ENCODE measurements at places on chromosomes 6 and 20. TPM values are rescaled to one million over a fixed set of nuclear protein-coding genes. Genes with fewer than 3 reads are reported as not detected.

RNF8 gene
- 26.0 TPM for total RNA-seq

IL17A gene
- total RNA-seq = not detected

SCUBE3 gene
- not detected for total RNA-seq

TMEM217 gene
- 1.6 TPM for total RNA-seq

PAK5 gene
- not detected for total RNA-seq

SERAC1 gene
- total RNA-seq = 4.7 TPM

PEX7 gene
- 5.4 TPM for total RNA-seq

SCAND1 gene
- total RNA-seq = 56.2 TPM

DNA sequence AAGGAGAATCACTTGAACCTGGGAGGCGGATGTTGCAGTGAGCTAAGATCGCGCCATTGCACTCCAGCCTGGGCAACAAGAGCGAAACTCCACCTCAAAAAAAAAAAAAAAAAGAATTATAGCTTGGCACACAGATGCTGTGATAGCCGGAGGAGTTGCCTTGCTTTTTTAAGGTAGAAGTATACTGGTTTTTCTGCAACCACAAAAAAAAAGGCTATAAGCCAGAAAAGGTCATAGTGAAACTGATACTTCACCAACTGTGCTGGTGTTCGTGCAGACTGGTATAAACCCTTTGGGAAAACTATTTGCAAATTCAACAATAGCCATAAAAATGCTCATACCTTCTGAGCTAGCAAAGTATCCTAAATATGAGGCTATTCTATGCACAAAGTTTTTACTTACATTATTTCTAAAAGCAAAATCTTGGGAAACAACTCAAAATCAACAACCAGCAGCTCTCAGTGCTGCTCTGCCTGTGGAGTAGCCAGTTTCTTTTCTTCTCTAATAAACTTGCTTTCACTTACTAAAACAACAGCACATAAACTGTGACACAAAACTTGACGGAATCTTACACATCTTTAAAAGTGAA is 44.0 kb downstream of the B4GALT5 start:
- no peak for DNase-seq
- H3K4me1 ChIP-seq = peaks cover 41% of the 10 kb centered on the region
- peak overlapping the region; percentile 10 for H3K4me3 ChIP-seq
- no peaks in the 10 kb centered on the region for H3K36me3 ChIP-seq
- H3K27me3 ChIP-seq = no peaks in the 10 kb centered on the region

GRCh38 chr20:63898882-63899558 is 4.1 kb downstream of the DNAJC5 start:
- no peaks in the 10 kb centered on the region for H3K27me3 ChIP-seq
- peak overlapping the region; percentile 60 for H3K27ac ChIP-seq
- peaks cover 51% of the 10 kb centered on the region for H3K4me1 ChIP-seq
- no peak for DNase-seq
- H3K36me3 ChIP-seq = no peaks in the 10 kb centered on the region
- no peak overlapping the region for H3K4me3 ChIP-seq

DNA sequence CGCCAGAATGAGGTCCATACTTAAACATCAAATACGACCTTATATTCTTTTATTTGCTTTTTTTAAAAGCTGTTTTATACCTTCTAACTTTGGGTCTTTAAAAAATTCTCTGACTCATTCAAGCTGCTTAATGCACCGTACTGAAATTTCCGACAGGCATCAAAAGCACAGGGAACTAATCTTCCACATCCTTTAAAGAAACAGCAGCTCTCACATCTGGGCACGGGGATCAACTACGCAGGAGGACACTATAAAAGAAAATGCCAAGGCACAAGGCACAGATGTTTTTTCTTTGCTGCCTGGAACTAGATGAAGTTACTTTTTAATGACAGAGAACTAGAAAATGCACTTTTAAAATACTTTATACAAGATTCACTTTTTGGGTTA is 112.4 kb upstream of the ARG1 start:
- no peak overlapping the region for H3K4me3 ChIP-seq
- DNase-seq = no peak
- H3K36me3 ChIP-seq = no peaks in the 10 kb centered on the region

DNA sequence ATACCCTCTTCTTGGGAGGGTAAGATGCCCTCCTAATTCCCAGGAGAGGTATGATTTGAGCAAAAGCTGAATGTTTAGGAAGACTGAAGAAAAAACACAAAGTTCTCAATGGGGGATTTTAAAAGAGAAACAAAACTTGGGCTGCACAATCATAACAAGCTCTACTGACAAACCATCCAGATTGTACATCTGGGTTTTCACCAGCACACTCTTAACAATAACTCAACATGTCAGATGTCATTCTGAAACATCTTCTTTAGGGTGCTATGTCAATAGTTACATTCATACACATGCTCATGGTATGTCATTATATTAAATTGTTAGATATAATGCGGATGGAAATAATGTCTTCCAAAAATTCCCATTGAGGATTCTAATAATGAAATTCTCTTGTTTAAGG is 95.1 kb downstream of the ASCC3 start:
- no peak for DNase-seq
- H3K27ac ChIP-seq = no peak overlapping the region
- no peaks in the 10 kb centered on the region for H3K4me1 ChIP-seq
- no peaks in the 10 kb centered on the region for H3K36me3 ChIP-seq
- no peaks in the 10 kb centered on the region for H3K27me3 ChIP-seq
- H3K4me3 ChIP-seq = no peak overlapping the region

DNA sequence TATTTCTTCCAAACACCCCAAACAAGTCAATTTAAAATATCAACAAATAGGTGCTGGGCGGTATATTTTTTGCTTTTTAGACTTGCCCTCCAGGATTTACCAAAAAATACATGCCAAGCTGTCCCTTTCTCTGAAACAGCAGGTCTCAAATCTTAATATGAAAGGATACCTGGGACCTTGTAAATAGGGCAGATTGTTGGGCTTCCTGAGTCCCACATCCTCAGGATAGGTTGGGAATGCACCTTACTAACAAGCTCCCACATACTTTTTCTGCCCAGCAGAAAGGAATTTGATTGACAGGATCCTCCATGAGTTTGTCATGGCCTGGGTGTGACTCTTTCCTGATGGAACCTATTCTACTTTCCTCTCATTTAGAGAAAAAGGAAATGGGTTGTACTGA is 4.9 kb upstream of the SLC24A3 start:
- peaks cover 3% of the 10 kb centered on the region for H3K27me3 ChIP-seq
- H3K4me1 ChIP-seq = no peaks in the 10 kb centered on the region
- no peak for DNase-seq
- H3K27ac ChIP-seq = no peak overlapping the region
- no peaks in the 10 kb centered on the region for H3K36me3 ChIP-seq
- H3K4me3 ChIP-seq = no peak overlapping the region
